ENCODE measurements at places on chromosomes 1 and 21.

GRCh38 chr1:96633695-96634094 lies 87.9 kb upstream of the PTBP2 start:
- no peak for DNase-seq

DNA sequence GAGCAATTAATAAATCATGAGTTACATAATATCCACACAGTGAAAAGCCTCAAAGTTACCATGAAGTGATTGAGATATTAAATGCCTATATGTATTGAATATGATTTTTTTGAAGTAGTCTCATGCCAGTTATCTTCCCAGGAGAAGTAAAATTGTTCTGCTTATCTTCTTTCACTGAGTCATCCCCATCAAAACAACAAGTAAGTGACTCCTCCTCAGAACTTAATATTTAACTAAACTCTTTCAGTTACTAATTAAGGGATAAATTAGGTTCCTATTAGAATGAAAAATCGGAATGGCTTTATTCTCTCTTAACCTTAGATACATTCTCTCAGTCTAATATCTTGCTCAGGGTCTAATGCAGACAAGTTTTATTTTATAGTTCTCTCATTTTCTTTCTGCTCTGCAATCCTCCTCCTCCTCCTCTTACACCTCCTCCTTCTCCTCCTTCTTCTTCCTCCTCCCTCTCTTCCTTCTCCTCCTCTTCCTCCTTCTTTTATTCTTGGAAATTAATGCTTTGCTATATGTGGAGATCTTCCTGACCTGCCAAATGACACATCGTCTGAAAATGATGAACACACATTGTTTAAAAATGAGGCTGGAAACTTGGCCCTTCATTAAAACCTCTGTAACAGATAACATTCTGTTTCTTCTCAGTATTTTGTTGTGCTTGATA lies 110.9 kb downstream of the RUNX1 start:
- no peak for DNase-seq

GRCh38 chr21:32626621-32627196 lies 14.5 kb upstream of the CFAP298 start:
- no peak for DNase-seq

- DNase-seq = no peak
Observed at GRCh38 chr1:12654657-12655056, 10.8 kb downstream of the AADACL4 start.
